K562 (cell line): ENCODE measurements at places on chromosomes 12 and 14.
A peak's percentile ranks its signal among the peaks of the same experiment; 100 is the strongest.

DNA sequence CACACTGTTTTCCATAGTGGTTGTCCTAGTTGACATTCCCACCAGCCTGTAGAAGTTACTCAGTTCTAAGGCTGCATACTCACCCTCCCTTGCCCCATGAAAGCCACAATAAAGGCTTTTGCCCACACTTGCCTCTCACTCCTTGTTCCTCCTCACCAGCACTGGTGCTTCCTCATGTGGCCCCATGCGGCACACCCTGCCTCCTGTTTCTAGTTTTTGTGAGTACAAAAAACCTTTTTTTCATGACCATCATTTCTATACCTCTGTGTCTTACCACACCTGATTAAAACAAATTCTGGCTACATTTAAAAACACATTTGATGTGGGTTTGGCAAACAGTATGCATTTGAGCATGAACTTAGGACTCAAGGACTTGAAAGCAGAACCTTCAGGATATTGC lies 40.7 kb upstream of the RIN3 start:
- no peak for DNase-seq

DNA sequence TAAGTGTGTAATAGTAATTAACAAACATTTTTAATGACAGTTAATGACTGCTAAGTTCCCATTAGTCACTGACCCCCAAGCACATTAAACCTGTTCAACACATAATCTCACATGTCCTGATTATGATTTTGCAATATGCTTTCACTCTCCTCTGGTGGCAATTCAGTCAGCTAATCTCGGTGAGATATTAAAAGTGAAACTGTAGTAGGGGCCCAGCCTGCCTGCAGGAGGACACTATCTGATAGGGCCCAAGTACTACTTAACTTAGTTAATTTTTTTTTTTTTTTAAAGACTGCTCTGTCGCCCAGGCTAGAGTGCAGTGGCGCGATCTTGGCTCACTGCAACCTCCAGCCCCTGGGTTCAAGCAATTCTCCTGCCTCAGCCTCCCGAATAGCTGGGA lies 48.8 kb downstream of the CIT start:
- DNase-seq: no peak

DNA sequence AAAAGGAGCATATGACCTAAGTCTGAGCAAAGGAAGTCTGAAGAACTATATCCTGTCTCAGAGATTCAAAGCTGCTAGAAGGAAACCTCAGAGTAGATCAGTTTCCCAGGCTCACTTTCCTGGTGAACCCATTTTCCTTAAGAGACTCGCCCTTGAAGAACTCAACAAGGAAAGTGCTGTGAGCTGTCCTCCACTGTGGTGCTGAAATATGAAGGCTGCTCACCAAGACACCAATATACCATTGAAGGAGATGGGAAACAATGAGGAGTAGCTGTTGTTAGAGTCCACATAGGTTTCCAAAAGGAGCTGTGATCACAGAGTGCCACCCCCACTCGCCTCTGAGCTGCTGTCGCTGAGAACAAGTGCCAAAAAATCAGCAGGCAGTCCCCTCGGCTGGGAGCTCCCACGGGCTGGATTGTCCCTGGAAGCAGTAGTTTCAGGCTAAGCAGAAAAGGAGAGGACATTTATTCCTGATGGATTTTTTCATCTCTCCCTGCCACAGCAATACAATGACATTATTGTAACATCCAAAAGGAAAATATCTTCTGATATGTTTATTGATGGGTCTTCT lies 282.1 kb downstream of the RPS29 start:
- no peak for DNase-seq

DNA sequence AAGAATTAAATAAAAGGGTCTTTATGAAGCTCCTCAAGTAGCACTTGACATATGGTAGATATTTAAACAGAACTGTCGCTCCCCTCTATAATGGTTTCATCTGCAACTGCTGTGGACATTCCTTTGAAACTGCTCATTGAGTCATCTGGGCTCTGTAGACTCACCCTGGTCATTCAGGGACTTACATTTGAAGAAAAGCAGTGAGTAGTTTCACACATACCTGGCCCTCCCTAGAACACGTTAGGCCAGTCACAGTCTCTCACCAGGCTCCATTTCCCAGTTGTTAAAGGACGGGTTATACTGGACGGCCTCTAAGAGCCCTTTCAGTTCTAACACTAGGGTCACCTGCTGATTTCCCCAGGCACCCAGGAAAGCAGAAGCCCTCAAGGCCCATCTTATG lies 217.0 kb downstream of the BCL11B start:
- no peak for DNase-seq

DNA sequence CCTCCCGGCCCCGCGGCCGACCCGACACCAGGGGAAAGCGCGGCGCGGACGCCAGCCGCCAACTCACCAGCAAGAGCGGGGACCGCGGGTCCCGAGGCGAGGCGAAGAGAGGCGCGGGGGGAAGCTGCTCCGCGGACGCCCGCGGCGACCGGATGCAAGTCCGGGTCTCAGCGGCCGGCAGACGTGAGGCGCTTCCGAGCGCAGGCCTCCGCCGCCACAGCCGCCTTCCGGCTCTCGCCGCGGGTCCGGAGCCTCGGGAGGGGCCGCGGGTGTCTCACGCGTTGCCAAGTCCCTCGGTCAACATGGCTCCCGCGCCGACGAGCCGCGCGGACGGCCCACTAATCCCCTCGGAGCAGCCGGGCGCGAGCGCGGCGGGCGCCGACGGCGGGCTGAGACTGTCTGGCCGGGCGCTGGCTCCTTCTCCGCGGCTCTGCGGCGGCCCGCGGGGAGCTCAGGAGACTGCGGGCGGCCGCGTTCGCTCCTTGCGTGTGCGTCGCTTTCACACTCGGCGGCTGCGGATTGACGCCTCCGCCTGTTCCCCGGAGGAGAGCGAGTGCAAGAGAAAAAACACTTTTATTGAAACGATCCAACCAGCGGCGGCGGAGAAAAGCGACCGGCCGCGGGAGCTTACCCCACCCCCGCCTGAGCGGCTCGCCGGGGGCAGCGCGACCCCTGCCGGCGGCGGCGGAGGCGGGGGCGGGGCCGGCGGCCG lies at the start of gene CDK17:
CDK17 (minus strand) TSS at position 521 of the 712 bp plus-strand sequence. CDS start 65,603 bp downstream, outside the sequence.
- peak; percentile 93 for DNase-seq

DNA sequence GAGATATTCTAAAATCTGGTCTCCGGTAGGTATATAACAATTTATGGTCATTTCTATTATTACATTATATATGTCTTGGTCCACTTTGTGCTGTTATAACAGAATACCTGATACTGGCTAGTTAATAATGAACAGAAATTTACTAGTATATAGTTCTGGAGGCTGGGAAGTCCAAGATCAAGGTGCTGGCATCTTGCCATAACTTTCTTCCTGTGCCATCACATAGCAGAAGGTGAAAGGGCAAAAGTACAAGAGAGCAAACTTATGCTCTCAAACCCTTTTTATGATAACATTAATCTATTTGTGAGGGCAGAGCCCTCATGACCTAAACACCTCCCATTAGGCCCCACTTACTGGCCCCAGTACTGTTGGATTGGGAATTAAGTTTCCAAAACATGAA lies 17.9 kb upstream of the BATF start:
- DNase-seq: no peak

DNA sequence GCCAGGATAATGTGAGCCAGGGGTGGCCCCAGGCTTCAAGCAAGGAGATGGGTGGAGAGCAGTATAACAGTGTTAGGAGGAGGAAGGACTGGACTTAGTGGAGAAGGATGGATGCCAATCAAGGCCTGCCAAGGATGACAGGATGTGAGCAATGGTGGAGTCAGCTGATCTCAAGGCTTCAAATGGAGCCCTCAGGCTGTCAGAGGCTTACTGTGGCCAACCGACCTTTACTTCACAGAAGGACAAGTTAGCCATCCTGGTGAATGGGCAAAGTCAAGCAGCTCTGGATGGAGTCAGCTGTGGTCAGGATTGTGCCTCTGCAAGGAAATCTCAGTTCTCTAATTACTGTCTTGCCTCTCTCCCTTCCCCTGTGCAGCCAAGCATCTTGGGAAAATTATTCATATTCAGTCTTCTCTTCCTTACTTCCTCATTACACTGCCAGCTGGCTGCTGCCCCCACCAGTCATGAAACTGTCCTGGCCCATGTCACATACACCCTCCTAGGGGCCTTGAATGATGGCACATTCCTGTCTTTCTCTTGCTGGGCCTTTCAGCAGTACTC lies 7.6 kb upstream of the STAT6 start:
- DNase-seq: no peak

GRCh38 chr14:100048786-100049185 lies 16.4 kb upstream of the EVL start:
- DNase-seq: no peak

DNA sequence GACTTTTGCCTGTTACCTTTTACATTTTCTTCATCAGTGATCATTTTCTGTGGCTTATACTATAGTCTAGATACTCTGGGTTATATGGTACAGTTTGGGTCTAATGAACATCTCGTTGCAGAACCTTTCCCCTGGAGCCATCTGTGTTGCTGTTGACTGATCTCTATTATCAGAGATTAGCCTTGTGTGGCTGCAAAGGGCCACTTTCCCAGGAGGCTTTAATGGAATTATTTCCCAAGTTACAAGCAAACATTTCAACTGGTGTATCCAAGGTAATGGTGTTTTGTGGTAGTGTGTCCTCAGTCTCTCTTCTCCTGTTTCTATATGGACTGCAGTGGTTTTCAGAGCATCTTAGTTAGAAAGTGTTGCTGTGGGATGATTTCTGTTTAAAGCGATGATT lies 25.9 kb downstream of the UTP20 start:
- DNase-seq: no peak

- DNase-seq: no peak
Observed at GRCh38 chr12:62642486-62642885, 175.9 kb downstream of the MON2 start.

DNA sequence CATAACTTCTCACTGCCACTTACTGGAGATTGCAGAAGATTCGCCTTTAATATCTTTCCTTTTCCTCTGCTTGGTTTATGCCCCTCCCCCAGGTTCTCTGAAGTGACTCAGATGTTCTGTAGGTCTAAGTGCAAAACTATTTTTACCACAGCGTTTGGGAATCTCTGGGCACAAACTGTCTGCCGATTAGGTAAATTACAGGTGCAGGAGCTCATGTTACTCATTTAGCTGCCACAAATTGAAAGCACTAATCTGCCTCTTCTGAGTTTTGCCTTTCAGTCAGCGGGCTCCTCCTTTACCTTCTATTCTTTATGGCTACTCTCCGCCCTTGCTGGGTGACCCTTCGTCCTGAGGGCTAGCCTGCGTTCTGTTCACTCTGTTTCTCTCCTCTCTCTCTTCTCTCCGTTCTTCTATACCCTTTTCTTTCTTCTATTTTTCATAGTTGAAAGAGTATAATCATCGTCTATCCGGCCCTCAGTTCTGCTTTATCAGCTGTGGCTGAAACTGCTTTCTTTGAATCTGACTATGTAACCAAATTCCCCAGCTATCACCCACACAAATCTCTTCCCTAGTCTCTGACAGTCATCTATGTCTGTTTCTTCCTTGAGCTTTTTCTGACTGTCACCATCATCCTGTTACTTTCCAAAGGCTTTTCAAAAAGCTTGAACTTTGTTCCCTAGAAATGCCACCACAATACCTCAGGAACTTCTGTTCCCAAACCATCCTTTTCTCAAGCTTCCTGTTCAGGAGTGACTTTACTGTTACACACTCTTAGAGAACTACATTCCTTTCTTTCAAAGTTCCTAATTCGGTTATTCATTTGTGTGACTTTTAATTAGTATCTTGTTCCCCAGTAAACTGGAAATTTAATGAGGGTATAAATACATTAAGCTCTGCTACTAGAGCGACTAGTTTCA lies 4.3 kb upstream of the MYF6 start:
- no peak for DNase-seq

- DNase-seq: no peak
Observed at GRCh38 chr14:60863249-60863648, 117.6 kb downstream of the TRMT5 start.

- DNase-seq: no peak
Observed at GRCh38 chr12:43352001-43352400, 200.0 kb downstream of the ADAMTS20 start.

GRCh38 chr12:53755893-53756292 lies 4.1 kb upstream of the CISTR start:
- no peak for DNase-seq

DNA sequence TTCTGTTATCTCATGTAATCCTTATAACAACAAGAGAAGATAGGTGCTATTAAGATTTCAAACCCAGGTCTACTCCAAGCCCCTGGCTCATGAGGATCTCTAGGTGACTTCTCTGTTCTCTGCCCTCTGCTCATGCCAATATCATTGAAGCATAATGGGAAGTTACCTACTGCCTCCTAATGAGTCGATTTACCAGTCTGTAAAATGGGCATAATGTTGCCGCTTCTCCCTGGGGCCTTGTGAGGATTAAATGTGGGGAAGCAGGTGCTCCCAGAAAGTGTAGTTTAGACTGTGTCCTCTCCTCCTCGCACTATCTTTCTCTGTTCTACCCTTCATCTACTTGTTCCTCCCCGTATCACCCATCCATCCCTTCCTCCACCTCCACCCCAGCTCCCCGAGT lies 169.2 kb upstream of the LHX5 start:
- DNase-seq: no peak

- no peak for DNase-seq
Observed at GRCh38 chr14:50677527-50678063, 9.5 kb upstream of the SAV1 start.

DNA sequence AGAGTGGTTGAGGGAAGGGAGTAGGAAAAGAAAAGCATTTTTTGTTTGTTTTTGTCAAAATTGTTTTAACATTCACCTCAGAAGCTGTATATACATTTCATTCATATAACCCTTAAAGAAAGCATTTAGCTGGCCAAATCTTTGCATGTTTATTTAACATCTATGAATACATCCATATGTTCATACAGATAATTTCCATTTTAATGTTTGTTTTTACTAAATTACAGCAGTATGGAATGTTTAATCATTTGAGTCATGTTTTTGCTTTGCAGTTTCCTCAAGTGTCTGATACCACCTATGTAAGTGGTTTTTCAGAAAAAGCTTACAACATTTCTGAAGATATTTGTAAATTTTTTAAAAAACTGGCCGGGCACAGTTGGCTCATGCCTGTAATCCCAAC lies 84.3 kb upstream of the ATF1 start:
- DNase-seq: no peak

DNA sequence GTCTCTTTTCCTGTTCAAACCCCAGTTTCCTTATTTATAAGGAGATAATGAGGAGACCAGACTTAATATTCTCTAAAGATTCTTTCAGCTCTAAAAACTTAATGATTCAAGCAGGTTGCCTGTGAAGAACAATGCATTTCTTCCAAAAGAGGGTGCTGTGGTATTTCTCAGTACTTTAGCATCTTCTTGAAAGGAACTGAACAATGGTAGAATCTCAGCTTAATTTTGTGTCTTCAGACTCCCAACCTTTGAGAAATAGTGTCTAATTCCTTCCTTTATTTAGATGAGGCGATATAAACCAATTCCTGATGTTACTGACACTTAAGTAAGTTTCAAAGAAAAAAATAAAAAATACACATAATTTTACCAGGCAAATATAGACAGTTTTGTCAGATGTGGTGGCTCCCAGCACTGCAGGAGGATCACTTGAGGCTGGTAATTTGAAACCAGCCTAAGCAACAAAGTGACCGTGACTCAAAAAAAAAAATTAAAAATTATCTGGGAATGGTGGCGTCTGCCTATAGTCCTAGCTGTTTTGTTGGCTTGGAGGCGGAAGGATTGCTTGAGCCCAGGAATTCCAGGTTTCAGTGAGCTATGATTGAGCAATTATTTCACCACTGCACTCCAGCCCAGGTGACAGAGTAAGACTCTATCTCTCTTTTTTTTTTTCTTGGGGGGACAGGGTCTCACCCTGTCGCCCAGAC lies 76.9 kb upstream of the PSMA6 start:
- no peak for DNase-seq

- peak; percentile 77 for DNase-seq
Observed at GRCh38 chr12:52147367-52147963, 44.3 kb downstream of the KRT80 start.
